Activated CD4-positive, alpha-beta T cell treated with anti-CD3 and anti-CD28 coated beads, Interleukin-2, amount 50 U/mL, for 24 hours (primary cell): ENCODE measurements at places on chromosomes 3 and 15.

- no peak for DNase-seq
Observed at GRCh38 chr3:14418296-14419250, 16.2 kb downstream of the SLC6A6 start.

GRCh38 chr3:141382571-141382970, 14.3 kb downstream of the ZBTB38 start:
- no peak for DNase-seq

DNA sequence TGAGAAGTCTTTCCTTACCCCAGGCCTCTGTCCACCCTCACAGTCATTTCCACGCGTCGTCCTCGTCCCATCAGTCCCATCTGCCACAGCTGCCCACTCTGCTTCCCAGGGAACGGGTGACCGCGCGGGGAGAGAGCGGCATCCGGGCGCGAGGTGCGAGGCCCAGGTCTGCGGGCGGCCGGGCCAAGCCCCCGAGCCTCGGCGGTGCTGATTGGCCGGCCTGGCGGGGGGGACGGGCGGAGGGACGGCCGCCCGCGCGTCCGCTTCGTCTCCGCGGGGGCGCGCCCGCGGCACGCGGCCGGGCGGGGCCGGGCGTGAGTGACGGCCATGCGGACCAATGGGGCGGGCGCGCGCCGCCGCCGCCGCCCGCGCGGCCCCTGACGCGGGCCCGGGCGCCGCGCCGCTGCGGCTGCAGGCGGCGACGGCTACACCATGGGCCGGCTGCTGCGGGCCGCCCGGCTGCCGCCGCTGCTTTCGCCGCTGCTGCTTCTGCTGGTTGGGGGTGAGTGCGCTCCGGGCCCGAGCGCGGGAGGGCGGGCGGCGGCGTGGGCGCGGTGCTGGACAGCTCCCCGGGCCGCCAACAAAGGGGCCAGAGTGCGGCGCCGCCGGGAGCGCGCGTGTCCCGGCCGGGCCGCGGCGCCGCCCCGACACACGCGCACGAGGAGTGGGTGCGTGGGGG, at the start of gene PODXL2:
Gene PODXL2, plus strand, starts transcription at position 398 of the 679 bp plus-strand sequence. Its CDS starts 35 bp downstream, at position 433.
- DNase-seq: no peak

GRCh38 chr15:43808960-43809678, 8.7 kb downstream of the HYPK start:
- DNase-seq: no peak

GRCh38 chr15:55915221-55915620, 78.2 kb downstream of the NEDD4 start:
- DNase-seq: no peak

- DNase-seq: no peak
Observed at GRCh38 chr3:111244760-111245159, 173.1 kb downstream of the NECTIN3 start.

GRCh38 chr3:120469440-120469839, 18.6 kb upstream of the FSTL1 start:
- DNase-seq: no peak

- DNase-seq: no peak
Observed at GRCh38 chr3:18394384-18394995, 30.6 kb downstream of the SATB1 start.
